ENCODE measurements at places on chromosomes 3 and 15.
A peak's percentile ranks its signal among the peaks of the same experiment; 100 is the strongest.

DNA sequence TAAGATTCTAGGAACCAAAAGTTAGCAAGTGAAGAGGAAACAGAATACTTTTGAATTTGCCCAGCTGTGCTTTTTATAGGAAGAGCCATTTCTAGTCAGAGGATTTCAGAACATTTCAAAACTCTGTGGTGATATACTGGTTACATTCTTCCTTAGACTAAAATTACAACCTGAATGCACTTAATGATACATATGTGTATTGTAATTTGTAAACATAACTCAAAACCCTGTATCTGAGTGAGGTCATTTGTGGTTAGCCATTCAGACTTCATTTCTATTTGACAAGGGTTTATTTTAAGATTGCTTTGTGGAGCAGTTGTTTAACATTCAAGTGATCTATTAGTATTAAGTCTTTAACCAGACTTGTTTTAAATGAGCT is 59.4 kb upstream of the TRIM71 start:
- DNase-seq: no peak

- DNase-seq: no peak
These were observed 132.1 kb upstream of the PRR20G start for GRCh38 chr3:127419641-127420553.

- no peak for DNase-seq
These were observed 195.7 kb upstream of the CHRNA7 start for GRCh38 chr15:31834654-31835053.

GRCh38 chr3:5298453-5298852 is 110.9 kb downstream of the EDEM1 start:
- DNase-seq: no peak

- peak; percentile 47 for DNase-seq
These were observed 12.5 kb upstream of the MORF4L1 start for GRCh38 chr15:78859971-78860719.

DNA sequence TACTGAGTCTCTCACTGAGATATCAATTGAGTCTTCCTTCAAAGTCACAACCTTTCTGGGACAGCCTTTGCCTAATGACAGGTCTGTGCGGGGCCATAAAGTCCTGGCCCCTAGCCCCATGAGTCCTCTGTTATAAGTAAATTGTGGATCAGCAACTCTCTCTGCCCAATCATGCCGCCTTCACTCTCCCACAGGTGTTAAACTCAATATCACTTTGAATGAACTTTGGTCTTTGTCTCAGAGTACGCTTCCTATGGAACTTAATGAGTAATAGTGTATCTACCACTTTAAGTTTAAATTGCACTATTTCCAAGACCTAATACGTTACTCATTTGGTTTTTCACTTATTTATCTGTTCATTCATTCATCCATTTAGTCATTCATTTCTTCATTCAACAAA is 826.4 kb downstream of the TUSC7 start:
- no peak for DNase-seq

- no peak for DNase-seq
These were observed 27.3 kb downstream of the DUT start for GRCh38 chr15:48358229-48359152.

- DNase-seq: no peak
These were observed 290.6 kb downstream of the SATB1 start for GRCh38 chr3:18134386-18135059.

DNA sequence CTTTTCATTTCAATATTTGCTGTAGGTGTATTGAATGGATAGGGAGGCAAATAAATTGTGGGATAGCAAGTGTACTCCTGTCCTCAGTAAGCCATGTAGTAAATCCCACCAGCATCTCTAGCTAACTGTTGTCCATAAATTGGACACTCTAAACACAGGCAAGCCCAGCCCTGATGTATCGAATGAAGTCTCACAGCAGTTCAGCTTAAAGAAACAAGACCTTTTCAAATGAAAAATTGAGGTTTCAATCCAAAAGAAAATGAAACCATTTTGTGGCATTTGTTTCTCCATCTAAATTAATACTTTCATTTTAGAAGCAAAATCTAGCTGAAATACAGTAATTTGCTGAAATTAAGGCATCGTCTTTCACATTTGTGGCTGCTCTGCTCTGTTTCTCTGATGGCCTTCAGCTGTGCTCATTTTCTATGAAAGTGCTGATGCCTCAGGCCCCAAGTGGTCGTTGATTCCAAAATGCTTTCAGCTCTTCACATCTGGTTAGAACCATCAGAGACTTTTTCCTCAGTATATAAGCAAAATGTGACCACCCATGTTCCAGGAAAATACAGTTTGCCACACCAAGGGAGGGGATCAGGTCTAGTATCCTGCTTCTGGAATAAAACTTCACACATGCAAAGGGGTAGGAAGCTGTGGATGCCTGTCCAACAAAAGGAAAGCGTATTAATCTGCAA is 245.0 kb downstream of the ZMAT3 start:
- no peak for DNase-seq

DNA sequence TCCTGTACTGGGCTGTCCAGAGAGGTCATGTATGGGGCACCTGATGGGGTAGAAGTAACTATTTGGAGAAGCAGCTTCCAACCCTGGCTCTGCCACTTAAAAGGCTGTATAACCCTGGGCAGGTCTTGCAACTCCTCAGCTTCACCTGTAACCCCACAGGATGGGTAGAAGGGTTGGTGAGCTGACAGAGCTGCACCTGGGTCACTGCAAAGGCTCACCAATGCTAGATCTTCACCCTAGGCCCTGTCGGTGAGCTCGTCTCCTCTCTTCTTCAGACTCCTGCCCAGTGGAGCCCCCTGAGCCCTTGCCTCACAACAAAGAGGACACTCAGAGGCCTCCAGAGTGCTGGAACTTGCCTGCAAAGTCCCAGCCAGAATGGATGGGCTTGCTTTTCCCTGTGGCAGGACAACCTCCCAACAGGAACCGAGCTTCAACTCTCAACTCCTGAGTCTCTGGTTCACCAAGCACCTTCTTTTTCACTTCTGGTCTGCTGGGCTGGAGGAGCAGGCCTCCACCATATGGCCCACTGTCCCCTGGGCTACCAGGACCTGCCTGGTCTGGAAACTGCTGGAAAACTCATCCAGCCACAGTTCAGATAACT is 45.9 kb downstream of the XXYLT1 start:
- DNase-seq: no peak

DNA sequence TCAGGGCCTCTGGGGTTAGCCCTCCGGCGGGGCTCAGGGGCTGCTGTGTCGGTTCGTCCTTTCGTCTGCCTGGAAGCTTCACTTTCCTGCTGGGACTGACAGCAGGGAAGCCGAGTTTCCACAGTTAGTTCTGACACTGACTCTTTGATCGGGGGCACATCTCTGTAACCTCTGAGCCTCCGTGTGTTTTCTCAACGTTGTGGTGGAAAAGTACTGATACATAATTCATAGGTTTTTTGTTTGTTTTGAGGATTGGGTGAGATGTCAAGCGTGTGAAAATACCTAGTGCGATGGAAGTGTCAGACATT is 481 bp downstream of the AP4E1 start:
- DNase-seq: no peak

GRCh38 chr3:143594206-143594605 is 254.1 kb downstream of the SLC9A9 start:
- DNase-seq: no peak

DNA sequence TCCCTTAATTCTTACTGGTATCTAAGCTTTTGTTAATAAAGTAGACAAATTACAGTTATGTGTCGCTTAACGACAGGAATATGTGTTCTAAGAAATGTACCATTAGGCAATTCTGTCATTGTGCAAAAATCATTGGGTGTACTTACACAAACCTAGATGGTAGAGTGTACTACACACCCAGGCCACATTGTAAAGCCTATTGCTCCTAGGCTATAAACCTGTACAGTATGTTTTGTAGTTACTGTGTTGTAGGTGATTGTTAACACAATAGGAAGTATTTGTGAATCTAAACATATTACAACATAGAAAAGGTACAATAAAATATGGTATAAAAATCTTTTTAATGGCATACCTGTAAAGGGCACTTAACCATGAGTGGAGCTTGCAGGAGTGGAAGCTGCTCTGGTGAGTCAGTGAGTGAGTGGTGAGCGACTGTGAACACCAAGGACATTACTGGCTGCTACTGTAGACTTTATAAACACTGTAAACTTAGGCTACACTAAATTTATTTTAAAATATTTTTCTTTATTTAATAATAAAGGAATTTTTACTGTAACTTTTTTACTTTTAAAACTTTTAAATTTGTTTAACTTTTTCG is 47.4 kb downstream of the FSIP1 start:
- no peak for DNase-seq

DNA sequence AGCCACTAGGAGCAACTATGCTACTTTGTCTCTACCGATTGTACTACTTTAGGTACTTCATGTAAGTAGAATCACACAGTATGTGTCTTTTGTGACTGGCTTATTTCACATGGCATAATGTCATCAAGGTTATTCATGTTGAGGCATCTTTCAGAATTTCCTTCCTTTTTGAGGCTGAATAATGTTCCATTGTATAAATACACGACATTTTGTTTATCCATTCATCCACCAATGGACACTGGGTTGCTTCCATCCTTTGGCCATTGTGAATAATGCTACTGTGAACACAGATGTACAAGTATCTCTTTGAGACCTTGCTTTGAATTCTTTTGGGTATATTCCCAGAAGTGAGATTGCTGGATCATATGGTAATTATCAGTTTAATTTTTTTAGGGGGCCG is 29.2 kb downstream of the MYO5A start:
- no peak for DNase-seq

- no peak for DNase-seq
These were observed 360.2 kb upstream of the ROPN1 start for GRCh38 chr3:124352149-124352539.

- no peak for DNase-seq
These were observed 25.4 kb downstream of the METTL6 start for GRCh38 chr3:15401936-15402335.

DNA sequence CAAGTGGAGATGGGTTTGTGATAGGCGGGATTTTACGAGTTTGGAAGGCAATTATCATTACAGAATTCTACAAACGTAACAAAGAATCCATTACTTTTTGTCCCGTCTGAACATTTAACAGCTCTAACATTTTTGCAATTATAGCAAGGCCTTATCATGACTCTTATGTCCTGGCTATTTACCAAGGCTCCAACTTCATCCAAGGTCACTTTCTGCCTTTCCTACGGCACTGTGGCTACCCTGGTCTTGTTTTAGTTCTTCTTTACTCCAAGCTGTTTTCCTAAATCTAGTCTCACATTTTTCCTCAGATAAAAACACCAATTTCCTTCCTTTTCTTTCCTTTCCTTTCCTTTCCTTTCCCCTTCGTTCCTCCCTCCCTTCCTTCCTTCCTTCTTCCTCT is 33.5 kb upstream of the GRM7 start:
- DNase-seq: no peak

DNA sequence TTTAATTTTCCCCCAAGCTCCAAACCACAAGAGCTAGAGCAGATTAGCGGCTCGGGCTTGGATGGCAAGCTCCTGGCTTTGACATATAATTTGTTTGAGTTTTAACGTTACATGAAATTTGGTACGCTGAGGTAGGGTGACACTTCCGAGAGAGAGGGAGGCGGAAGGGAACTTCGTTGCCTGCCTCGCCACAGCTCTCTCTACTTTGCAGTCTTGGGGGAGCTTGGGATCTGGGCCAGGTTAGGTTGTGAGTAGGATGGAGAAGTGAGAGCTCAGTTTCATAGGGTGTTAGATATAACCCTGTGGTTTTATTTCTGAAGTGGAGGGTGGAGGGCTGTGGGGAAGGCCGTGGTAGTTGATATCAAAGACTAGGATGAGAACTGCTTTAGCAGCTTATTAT is 39.7 kb downstream of the LRTM1 start:
- DNase-seq: no peak

DNA sequence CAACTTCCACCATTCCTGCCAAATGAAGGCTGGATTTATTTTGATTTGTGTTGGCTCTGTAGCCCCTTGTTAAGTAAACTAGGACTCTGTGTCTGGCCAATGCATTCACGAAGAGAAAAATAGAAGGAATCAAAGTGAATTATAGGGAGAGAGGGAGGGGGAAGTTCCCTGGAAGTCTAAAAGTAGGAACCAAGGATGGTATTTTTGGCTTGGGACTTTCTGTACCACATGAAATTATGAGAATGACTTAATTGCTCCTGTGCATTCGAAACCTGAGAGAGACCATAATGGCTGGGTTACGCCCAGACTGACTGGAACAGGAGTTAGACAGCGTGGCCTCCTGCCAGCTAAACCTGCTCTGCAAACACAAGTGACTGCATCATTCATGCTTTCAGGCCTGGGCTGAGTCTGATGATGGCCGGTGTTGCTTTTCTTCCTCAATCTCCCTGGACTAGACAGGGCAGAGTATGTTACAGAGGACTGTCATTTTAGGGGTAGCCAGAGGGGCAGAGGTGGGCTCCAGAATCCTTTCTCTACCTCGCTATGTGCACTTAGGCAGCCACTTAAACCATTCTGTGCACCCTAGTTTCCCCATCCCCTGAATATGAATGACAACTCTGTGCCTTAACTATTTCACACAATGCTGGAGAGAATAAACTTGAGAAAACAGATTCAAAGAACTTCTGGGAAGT is 58.9 kb downstream of the MYO1E start:
- no peak for DNase-seq

GRCh38 chr15:40952301-40952900 is 870 bp upstream of the CHAC1 start:
- no peak for DNase-seq

GRCh38 chr3:60630953-60631352 is 620.3 kb downstream of the FHIT start:
- DNase-seq: no peak

- no peak for DNase-seq
These were observed 722 bp upstream of the CCDC50 start for GRCh38 chr3:191328383-191328961.

- DNase-seq: no peak
These were observed 462.2 kb upstream of the CFAP20DC start for GRCh38 chr3:59512066-59512465.

Measured in kidney epithelial cell (primary cell).